ENCODE measurements at places on chromosomes 12 and 14.

GRCh38 chr12:6872073-6873048 lies 742 bp downstream of the SPSB2 start:
- peak; percentile 23 for DNase-seq

- no peak for DNase-seq
Measured at GRCh38 chr14:61042220-61042619, 61.2 kb downstream of the SLC38A6 start.

DNA sequence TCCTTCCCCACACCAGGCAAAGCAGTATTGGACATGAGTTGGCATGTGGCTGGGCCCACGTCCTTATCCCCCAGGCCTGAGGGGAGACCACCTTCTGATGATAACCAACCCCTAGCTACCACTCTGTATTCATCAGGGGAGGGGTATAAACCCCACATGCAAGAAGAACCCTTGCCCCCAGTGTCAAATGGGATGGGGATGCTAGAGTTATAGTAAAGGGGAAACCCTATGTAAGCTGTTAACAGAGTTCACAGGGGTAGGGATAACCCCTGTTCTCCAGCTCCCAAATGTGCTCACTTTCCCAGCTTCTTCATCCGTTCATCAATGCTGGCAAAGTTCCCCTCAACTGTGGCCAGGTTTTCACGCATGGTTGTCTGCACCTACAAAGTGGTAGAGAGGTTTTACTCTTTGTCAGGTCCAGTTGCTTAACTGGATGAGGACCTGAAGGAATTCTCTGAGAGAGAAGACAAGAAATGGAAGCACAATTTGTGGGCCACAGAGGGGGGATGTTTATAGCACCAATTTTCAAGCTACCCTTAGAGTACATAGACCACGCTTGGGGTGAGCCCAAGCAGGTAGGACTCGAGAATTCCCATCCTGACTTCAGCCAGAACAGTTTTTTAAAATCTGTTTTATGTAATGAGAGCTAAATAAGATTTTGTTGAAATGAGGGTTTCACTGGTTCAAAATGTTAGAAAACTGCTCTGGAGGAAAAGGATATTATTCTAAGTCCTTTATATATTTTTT lies 7.9 kb downstream of the MBD6 start:
- DNase-seq = no peak

DNA sequence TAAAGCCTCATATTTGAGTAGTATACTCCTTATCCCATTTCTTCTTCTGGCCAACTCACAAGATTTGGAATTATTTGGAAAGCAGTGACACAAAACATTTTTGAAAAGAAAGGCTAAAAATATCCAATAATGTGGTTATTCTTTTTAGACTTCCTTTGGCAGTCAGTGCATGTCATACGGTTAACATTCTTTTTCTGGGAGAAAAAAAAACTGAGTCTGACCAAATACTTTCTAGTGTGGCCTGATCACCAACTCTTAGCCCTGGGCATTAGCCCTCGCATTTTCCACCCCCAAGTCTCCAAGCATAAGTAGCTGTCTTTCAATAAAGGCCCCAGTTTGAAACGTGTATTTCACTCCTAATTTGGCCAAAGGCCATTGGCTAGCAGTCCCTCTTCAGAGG lies 5.9 kb downstream of the RASSF3 start:
- no peak for DNase-seq

DNA sequence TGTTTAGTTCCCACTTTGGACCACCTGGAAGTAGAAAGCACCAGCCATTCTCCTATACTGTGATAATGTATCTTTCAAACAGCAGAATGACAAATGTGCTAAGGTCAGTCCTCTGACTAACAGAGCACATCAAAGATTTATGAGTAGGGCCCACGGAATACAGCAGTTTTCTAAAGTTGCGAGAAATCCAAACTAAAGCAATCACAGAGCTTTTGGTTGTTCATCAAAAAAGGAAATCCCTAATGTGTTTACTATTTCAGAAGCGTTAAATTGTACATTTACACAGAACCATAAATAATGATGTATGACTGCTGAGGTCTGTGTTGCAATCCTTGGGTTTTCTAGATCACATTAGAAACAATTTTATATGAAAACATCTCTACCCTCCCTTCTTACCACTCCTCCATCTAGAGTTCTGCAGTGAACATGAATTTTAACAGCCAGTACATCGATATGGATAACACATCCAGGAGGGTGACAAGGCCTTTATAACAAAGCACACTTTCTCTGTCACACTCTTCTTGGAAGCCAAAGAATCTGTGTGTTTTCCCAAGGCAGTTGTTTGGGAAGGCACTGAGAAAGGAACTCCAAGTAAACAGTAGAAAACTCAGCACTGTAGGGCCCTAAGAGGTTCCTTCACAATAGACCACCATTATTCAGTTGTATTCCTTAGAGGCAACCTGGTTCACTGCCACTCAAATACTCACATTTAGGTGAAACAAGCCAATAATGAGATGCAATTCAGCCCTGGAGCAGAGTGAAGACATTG lies 7.3 kb downstream of the KITLG start:
- no peak for DNase-seq

DNA sequence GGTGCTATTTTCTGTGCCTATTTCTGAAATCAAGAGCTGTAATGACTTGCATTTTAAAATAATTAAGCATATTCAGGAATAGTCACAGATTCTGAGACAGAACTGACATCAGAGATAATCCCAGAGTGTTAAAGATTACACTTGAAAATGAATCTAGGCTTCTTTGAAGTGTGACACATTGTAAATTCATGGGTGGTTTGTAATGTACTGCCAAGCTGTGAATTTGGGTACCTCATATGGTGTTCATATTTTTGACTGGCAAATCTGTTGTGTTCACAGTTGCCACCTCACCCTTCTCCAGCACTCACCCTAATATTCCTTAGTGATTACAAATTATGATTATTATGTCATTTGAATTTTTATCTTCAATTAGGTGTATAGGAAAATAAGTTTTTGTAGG lies 78.5 kb upstream of the CSRP2 start:
- no peak for DNase-seq

DNA sequence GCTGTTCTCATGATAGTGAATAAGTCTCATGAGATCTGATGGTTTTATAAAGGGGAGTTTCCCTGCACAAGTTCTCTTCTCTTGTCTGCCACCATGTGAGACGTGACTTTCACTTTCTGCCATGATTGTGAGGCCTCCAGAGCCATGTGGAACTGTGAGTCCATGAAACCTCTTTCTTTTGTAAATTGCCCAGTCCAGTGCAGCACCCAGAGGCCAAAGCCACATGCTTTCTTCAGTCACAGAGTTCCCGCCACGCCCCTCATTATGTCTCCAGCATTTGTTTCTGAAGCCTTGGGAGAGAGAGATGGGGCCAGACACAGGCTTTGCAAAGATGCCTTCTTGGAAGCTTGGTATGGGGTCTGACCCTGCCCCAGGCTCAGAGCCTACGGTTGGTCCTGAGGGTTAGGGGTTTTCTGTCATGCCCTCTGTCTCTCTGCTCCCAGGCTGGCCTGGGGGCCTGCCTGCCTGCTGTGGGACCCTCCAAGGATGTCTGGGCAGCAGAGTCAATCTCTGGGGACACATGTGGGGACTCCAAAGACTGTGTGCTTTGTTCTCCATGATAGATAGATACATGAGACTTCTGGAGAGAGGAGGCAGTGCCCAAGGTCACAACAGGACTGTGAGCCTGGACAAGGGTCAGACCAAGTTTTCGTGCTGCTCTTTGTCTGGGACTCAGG lies 114.1 kb upstream of the PRMT8 start:
- no peak for DNase-seq

DNA sequence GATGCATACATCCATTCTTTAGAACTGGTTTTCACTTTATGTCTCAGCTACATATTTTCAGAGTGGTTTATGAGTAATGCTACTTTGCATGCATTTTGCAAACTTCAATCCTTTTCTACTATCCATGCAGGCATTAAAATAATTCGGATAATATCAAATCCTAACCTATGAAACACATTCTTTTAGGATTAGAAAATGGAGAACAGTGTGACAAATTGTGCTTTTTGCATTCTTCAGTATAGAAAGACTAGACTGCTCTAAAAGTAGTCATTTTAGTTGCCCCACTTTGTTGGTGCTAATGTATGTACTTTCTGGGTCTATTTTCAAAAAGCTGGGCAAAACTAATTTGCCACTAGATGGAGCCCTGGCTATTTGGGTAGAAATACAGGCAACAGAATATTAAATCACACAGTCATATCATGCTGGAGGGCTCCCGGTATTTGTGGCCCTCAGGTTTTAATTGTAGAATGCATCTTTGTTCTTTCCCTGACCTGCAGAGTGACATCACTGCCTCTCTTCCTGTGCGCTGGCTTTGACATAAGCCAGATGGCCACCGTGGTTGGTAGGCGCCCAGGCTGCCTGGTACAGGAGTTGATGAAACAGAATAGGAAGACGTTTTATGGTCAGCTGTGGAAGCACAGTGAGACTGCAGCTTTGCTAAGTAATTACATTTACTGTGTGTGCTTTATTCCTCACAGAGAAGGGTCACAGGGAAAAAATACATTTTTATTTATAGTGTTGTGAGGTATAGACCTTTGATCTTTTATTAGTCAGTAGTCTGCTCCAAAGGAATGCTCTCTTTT lies 28.1 kb downstream of the MSRB3 start:
- DNase-seq = peak; percentile 55

DNA sequence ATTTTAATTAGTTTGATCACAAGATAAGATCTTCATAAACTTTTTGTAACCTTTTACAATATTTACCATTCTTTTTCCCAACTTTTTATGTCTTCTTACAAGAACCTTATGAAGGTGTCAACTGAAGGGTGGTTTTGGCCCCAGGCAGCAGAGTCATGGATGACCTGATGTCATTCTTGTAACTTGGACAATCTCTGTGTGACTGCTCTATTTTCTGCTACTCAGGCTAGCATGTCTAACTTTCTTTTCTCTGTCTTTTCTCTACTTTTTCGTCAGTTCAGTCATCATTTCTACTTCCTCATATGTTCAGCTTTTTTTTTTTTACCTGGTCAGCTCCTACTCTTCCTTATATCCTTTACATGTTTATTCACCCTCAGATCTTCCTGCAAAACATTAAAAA lies 150.7 kb upstream of the PTPRQ start:
- no peak for DNase-seq

DNA sequence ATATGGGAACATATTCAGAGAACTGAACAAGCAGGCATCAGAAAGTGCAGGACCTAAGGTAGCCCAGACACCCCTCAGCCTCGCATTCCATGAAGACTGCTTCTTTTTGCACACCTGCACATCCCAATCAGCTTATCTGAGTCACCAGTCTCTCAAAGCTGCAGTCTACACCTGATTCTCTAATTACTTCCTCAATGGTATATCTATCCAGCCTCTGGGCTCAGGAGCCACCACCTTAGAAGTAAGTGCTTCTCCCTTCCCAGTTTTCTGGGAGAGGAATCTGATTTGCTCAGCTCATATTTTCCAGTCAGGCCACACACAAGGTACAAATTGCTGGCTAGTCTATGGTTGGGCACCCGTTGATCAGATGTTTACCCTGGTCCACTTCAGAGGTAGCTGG lies 21.7 kb downstream of the TC2N start:
- DNase-seq = no peak

DNA sequence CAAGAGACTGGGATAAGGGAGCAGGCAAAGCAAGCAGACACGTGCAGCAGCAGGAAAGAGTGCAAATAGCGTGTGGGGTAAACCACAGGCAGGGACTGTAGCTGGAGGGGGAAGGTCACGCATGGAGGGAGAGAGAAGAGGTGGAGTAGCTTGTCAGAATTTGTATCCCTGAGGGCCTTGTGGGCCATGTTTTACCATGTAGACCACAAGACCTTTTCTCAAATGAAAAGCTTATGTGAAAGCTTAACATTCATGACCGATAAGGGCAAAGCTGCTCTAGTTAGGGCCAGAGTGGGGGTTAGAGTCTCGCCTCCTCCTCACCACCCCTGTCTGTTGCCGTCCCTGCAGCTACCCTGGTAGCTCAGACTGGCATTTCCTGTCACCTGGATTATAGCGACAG lies 152.9 kb upstream of the E2F7 start:
- peak; percentile 8 for DNase-seq

DNA sequence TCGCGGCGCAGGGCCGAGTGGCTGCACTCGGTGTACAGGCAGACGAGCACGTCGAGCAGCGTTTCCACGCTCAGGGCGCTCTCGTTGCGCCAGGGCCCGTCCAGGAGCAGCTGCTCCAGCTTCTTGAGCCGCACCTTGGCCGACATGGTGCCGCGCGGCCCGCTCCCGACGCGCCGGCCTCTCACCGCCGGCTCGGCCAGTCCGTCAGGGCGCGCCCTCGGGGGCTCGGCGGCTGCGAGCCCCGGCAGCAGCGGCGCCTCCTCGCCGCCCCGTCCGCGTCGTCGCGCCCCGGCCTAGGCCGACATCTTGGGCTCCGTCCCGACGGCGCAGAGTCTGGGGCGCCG lies 349 bp downstream of the CDC42BPB start:
- no peak for DNase-seq

DNA sequence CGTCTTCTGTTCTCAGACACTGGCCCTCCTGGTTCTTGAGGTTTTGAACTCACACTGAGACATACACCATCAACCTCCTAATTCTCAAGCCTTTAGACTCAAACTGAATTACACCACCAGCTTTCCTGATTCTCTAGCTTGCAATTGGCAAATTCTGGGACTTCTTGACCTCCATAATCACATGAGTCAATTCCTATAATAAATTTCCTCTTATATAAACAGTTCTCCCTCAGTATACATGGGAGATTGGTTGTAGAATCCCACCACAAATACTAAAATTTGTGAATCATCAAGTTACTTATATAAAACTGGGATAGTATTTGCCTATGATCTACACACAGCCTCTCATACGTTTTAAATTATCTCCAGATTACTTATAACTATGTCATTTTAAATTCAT lies 162.2 kb downstream of the DIO2 start:
- DNase-seq = no peak

DNA sequence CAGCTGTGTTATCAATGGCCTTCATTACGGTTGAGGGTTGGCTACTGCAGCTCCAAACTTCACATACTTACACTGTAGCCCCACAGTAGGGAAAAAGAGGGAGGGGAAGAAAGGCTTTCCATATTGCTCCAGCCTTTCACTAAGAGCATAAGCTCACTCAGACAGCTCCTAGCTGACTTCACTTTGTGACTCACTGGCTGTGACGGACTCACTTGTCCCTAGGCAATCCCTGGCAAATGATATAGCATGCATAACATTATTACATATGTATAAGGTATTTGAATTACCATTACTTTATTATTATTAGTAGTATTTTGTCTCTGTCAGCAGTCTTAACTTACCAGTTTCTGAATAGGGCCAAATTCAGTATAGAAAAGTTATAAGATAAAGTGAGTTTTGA lies 350.7 kb downstream of the RMST start:
- DNase-seq = no peak

DNA sequence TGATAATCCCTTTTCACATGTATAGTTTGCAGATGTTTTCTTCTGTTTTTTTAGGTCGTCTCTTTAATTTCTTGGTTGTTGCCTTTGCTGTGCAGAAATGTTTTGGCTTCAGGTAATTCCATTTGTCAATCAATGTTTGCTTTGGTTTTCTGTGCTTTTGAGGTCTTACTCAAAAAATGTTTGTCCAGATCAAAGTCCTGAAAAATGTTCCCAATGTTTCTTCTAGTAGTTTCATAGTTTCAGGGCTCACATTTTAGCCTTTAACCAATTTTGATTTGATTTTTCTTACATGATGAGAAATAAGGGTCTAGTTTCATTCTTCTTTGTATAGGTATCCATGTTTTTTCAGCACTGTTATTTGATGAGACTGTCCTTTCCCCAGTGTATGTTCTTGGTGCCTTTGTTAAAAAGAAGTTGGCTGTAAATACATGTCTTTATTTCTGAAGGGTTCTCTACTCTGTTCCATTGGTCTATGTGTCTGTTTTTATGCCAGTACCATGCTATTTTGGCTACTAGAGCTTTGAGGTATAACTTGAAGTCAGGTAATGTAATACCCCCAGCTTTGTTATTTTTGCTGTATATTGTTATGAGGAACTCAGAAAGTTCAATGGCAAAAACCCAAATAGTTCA lies 578.7 kb upstream of the SEL1L start:
- DNase-seq = no peak

GRCh38 chr14:72599579-72600470 lies 294.1 kb downstream of the DPF3 start:
- DNase-seq = no peak
